ENCODE measurements at places on chromosomes 4 and X.

- DNase-seq = no peak
These were observed 42.2 kb downstream of the METTL14 start for GRCh38 chr4:118727360-118727759.

DNA sequence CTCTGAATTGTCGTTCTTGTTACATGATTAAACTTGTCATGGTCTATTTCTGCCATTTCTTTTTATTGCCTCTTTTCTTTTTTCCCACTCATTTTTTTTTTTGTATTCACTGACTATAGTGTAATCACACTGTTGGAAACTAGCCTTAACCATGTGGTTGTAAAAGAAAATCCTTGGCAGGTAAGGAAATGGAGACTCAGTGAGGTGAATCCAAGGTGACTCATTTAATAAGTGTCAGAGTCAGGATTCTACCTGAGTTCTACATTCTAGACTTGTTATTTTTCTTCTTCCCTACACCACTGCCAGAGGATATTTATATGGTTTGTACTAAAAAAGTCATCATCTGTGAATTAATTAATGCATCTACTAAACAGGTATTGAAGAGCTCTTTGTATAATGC is 152.2 kb downstream of the CBLL2 start:
- no peak for DNase-seq

- no peak for DNase-seq
These were observed 191.4 kb downstream of the GBA3 start for GRCh38 chr4:22884157-22884556.

DNA sequence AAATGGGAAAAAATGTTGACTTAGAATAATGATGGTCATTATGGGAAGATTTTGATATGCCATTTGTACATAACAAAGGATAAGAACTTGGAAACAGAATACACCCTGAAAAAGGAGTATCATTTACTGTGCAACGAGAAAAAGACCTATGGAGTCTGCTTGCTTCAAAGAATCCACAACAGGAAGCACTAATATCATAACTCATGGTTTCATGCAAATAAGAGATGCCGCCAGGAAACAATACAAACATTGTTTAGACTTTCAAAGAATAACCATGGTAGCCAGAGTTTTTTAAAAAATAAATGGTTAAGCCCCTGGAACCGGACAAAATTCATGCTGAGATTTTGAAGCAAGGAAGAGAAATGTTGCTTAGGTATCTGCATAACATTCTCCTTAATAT is 139.9 kb upstream of the ETNPPL start:
- DNase-seq = no peak

GRCh38 chr4:174209341-174209740 is 74.1 kb downstream of the FBXO8 start:
- DNase-seq = no peak
